Daoy (cell line): ENCODE measurements at places on chromosomes 5 and 9. TPM values are rescaled to one million over a fixed set of nuclear protein-coding genes. Genes with fewer than 3 reads are reported as not detected.
A peak's percentile ranks its signal among the peaks of the same experiment; 100 is the strongest.

FOXD4L4 gene
- 0.18 and 0.34 TPM in 2 replicates for total RNA-seq

IFNE gene
- not detected in 2 replicates for total RNA-seq

PCDHGA1 gene
- total RNA-seq = 0.18 and 0.34 TPM in 2 replicates

PDGFRB gene
- 8.6 and 9.4 TPM in 2 replicates for total RNA-seq

DNA sequence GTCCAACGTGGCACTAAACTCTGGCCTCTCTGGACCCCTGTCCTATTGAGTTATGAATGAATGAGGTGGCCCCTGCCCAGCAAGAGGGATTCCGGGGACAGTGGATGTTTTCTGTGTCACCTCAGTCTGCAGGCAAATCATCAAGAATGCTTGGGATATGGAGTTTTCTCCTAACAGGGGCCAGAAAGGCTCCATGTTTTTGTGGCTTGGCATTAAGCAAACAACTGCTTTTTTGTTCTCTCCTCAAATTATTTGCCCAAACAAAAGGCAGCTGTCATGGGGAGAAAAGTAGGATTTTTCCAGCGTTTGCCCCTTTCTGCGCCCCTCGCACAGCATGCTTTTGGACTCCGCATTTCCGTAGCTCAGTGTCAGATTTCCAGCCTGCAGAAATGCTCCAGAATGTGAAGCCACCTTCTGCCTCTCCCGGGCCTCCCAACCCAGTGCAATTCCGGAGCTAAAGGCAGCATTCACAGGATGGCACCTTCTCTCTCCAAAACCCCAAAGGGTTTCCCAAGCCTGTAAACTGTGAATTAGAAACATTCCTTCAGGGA lies 553.3 kb downstream of the CCDC171 start:
- DNase-seq = no peak

DNA sequence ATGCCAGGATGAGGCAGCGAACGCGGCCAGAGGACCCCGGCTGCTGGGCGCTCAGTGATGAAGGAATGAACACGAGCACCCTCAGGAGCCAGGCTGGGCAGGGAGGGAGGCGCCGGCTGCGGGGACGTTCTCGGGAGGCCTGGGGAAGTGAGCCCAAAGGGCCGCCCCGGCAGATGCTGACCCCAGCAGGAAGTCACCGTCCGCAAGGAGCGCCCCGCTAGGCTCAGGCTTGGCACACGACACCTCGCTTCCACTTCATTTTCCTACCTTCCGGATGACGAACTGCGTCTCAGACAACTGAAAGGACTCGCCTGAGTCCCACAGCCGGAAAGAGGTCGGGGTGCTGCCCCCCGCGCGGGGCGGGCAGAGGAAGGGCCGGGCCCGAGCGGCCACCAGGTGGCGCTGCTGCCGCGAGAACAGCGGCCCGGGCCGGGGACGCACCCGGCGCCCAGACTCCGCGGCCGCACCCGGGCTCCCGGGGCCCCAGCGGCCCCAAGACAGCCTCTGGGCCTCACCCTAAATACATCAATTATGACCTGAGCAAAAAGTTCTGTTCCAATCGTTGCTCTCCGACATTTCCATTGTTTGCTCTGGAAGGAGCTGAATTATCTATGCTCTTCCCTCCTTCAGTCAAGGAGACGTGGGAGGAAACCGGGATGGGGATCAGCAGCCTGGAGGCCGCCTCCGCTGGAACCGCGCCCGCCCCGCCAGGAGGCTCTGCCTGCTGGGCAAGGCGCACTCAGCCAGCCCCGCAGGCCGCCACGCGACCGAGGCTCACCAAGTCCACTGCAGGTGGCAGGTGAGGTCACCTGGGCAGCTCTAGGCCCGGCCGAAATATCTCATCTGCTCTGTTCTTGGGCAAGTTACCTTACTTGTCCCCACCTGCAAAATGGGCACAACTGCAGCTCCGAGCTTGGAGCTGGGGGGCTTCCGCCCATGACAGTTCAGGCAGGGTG lies 107.0 kb downstream of the ZNF354C start:
- DNase-seq = peak; percentile 19

- DNase-seq = no peak
These were observed 214.2 kb downstream of the FANCC start for GRCh38 chr9:95103281-95103771.

GRCh38 chr5:6399980-6400910 lies 21.9 kb upstream of the MED10 start:
- DNase-seq = peak; percentile 67

DNA sequence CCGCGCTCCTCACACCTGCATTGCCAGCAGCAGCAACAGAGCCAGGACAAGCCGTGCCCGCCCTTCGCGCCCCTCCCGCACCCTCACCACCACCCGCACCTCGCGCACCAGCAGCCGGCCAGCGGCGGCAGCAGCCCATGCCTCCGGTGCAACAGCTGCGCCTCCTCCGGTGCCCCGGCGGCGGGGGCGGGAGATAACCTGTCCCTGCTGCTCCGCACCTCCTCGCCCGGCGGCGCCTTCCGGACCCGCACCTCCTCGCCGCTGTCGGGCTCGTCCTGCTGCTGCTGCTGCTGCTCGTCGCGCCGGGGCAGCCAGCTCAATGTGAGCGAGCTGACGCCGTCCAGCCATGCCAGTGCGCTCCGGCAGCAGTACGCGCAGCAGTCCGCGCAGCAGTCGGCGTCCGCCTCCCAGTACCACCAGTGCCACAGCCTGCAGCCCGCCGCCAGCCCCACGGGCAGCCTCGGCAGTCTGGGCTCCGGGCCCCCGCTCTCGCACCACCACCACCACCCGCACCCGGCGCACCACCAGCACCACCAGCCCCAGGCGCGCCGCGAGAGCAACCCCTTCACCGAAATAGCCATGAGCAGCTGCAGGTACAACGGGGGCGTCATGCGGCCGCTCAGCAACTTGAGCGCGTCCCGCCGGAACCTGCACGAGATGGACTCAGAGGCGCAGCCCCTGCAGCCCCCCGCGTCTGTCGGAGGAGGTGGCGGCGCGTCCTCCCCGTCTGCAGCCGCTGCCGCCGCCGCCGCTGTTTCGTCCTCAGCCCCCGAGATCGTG lies 517 bp downstream of the KCNN2 start:
- DNase-seq = peak; percentile 50

- no peak for DNase-seq
These were observed 164.5 kb downstream of the ZNF608 start for GRCh38 chr5:124581738-124582560.

DNA sequence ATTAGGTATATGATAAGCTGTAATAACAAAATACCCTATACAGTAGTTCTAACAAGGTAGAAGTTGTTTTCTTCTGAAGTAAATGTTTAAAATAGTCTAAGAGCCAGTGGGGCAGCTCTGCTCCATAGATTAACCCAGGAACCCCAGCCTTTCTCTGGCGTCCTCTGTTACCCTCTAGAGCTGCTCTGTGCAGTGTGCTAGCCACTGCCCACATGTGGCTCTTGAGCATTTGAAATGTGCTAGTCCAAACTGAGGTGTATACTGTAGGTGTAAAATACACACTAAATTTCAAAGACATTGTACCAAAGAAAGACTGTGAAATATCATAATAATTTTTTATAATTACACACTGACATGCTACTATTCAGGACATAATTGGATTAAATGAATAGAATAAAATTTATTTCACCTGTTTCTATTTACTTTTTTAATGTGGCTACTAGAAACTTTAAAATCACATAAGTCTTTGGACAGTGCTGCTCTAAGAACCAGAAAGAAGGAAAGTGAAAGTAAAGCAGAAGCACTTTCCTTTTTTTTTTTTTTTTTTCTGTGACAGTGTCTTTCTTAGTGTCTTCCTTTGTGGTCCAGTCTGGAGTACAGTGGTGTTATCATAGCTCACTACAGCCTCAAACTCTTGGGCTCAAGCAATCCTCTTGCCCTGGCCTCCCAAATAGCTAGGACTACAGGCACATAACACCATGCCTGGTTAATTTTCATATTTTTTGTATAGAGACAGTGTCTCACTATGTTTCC lies 39.3 kb downstream of the RAI14 start:
- no peak for DNase-seq

DNA sequence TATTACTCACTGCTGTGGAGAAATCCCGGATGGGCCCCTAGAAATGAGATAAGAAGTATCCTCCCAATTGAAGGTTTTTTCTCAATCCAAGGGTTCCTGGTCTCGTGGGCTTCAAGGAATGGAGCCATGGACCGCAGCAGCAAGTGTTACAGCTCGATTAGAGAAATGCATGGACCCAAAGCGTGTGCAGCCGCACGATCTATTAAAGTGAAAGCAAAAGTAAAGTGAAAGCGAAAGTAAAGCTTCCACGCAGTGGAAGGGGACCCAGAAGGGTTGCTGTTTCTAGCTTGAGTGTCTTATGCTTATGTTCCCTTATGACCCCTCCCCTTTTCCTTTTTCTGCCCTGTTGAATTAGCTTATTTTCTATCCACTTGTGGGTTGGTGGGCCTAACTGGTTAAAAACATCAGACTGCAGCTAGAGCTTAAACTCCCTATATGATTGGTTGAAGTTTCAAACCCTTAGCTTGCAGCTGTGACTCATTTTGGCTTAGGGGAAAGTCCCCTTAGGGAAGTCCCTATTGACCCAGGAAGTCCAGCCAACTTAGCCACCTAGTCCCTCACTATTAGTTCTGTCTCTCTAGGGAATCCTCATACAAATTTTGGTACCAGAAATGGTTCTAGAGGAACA lies 1111.8 kb downstream of the TAF11L14 start:
- peak; percentile 76 for DNase-seq

DNA sequence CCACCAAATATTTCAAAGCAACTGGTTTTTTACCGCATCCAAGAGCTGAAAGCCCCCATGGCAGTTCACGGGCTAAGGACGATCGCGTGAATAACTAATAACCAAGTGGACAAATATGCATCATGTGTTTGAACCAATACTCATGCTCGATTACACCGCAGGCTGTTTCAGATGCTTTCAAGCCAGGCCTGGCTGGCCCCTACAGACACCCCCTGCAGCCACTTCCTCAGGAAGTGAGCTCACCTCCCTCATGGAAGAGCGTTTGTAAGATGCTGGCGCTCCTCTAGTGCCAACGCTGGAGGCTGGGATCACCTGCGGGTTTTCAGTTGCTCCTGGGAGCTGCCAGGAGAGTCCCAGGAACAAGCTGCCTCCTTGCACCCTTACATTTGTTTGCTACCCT lies 53.9 kb upstream of the PTCH1 start:
- peak; percentile 93 for DNase-seq

GRCh38 chr5:173477345-173478040 lies 139.0 kb downstream of the BOD1 start:
- DNase-seq = peak; percentile 76

- no peak for DNase-seq
These were observed 116.5 kb upstream of the PHYKPL start for GRCh38 chr5:178349075-178349511.
